DMS153 (cell line): ENCODE measurements at places on chromosomes 13 and 19.

DNA sequence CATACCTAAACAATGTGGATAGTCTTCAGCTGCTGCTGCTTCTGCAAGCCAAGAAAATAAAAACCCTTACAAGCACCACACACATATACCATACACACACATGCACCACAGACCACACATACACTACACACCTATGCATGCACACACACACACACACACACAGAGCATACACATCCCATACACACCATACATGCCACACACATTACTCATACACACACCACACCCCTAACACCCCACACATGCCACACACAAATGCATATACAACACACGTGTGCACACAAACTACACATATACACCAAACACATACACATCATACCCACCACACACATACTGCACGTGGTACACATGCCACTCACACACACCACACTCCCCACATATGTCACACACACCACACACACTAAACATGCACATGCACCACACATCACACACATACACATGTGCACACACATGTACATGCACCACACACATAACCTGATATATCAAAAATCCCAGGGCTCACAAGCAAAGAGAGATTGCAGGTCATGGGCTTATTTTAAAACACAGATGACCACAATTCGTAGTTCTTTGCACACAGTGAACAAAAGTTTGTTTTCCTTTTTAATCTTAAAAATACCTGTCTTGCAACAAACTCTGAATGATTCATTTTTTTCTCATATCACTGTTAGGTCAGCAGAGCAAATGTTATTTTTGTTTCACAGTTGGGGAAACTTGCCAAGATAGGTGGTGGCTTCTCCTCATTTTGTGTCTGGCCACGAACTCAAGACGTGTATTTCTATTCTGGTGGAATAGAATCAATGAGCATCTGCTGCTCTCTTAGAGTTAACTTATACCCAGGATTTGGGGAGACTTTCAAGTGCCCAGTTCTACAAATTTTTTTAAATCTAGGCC lies 456.6 kb downstream of the FGF9 start:
- no peak for DNase-seq

DNA sequence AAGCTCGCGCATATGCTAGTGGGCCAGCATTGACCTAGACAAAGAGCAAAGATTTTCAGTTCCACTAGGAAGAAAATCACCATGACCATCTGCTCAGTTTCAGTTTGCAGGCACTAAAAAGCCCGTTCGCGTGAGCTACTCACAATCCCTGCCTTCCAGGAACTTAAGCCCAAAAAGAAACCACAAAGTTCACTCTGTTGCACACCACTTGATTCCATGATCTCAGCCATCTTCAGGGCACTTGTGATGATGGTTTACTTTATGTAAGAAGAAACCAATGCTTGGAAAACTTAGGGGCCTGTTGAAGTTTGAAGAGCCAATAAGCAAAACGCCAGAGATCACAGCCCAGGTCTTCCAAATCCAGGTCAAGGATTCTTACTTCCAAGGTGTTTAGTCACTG lies 45.0 kb upstream of the SLC15A1 start:
- DNase-seq, result no peak

GRCh38 chr19:16600824-16601223 lies 27.2 kb downstream of the MED26 start:
- no peak for DNase-seq

DNA sequence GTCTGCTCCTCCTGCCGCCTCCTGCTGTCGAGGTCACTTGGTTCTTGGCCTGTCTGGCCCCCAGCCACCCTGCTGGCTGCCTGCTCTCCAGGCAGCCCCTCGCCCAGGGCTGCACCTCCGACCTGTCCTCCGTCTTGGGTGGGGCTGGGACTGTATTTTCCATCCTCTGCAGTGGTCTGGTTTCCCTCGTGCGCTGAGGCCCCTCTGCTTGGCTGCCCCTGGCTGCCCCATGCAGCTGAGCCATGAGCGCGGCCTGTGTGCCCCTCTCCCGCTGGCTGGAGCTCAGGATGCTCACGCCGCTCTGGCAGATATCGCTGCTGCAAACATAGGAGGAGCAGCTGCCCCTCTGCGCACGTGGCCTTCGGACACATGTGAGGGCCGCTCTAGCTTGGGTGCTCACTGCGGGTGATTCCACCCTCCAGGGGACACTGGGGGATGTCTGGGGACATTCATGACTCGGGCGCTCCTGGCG lies 14.0 kb downstream of the UHRF1 start:
- DNase-seq, result no peak

DNA sequence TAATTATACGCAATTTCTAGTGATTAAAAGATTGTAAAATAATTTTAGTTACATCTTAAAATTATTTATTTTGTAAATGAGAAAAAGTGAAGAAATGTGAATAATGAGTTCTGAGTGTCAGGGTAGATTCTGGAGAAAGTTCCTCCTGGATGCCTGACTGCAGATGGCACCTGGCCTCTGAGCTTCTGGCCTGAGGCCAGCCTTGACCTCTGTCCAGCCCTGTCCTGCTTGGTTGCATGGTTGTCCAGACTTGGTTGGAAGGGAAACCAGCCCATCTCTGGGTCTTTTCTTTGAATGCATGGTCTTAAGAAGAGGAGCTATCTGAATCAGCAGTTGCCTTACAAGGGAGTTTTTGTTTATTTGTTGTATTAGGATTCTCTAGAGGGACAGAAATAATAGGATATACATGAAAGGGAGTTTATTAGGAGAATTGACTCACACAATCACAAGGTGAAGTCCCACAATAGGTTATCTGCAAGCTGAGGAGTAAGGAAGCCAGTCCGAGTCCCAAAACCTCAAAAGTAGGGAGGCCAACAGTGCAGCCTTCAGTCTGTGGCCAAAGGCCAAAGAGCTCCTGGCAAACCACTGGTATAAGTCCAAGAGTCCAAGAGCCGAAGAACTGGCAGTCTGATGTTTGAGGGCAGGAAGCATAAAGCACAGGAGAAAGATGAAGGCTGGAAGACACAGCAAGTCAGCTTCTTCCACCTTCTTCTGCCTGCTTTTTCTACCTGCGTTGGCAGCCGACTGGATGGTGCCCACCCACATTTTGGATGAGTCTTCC lies 385.8 kb downstream of the ZNF536 start:
- DNase-seq, result no peak

GRCh38 chr19:39211731-39212374 lies 7.8 kb upstream of the SYCN start:
- no peak for DNase-seq

DNA sequence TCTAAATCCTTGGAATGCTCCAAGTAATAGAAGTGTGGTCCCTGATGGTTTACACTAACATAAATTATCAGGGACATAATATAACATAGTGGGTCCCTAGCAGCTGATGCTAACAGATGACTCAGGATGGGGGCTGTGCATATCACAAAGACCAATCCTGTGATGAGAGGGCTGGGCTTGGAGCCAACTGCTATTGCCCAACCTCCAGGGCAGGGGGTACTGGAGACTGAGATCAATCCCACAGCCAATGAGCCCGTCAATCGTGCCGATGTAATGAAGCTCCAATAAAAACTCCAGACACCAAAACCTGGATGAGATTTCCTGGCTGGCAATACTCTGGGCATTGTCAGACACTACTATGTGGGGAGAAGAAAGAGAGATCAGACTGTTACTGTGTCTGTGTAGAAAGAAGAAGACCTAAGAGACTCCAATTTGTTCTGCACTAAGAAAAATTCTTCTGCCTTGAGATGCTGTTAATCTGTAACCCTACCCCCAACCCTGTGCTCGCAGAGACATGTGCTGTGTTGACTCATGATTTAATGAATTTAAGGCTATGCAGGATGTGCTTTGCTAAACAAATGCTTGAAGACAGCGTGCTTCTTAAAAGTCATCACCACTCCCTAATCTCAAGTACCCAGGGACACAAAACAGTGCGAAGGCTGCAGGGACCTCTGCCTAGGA lies 33.4 kb downstream of the ABCC4 start:
- no peak for DNase-seq

DNA sequence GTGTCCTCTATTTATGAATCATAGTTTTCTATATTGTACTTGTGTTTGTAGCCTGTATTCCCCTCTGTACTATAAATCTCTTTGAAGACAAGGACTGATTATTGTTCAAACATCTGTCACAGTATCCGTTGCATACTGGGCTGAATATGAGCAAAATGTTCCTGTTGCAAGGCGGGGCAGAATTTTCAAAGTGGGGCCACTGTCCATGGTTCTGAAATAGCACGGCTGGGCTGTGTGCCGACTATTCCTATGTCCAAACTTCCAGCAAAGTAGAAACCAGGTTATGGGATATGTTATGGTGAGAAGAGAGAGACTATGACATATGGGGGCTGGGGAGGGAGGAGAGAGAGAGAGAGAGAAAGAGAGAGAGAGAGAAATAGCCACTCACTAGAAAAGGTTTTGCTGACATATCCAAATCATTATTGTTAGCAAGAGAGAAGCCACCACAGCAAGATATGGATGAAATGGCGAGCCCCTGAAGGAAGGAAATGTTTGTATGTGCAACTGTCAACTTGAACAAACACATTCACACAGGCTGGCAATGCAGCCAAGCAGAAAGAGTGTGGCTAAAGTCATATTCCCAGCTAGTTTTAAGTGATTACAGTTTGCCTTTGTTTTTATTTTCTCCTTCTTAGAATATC lies 107.0 kb upstream of the GPR12 start:
- DNase-seq, result no peak

DNA sequence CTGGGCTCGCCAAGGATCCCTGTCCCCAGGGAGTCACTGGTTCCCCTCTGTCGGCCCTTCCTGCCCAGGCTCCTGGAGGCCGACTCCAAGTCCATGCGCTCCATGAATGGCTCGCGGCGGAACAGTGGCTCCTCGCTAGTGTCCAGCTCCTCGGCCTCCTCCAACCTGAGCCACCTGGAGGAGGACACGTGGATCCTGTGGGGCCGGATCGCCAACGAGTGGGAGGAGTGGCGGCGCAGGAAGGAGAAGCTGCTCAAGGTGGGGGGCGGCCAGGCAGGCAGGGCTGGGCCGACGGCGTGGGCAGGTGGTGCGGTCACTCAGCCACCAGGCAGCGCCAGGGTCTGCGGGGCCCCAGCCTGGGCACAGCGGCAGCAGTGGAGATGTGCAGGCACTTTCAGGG lies 17.6 kb downstream of the EVI5L start:
- no peak for DNase-seq

GRCh38 chr13:98976338-98976737 lies 1.5 kb downstream of the DOCK9 start:
- DNase-seq, result no peak

DNA sequence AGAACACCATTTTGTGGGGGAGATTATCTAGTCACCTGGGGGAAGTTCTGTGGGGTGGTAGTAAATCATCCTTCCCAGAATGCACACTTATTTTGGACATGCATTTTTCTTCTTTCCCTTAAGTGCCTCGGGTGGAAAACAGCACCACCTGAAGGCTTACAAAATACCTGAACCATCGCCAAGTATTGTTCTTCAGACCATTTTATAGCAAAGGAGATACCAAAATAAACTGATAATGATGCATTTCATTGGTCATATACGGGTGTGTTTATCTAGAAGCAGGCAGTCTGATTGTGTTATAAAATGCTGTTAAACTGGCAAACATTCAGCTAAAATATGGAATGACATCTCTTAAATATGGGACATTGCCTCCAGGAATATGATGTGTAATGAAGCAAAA lies 1034.7 kb downstream of the SLITRK1 start:
- DNase-seq, result no peak

DNA sequence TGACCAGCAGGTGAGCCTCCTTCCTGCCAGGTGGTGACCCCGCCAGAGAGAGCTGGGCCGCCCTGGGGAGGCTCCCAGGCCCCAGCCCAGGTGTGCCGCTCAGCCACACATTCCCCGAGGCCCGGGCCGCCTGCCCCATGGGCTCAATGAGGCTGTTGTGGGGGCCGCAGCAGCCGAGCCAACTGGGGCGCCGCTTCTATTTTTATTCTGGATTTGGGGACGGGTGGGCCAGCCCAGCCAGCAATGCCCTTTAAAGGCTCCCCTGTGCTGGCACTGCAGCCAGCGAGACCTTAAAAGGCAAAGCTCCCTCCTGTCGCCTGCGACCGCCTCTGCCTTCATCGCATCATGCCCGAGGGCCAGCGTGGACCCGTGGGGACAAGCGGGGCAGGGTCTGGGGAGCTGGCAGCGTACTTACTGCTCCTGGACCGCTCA lies 17.7 kb upstream of the CRTC1 start:
- DNase-seq, result no peak

DNA sequence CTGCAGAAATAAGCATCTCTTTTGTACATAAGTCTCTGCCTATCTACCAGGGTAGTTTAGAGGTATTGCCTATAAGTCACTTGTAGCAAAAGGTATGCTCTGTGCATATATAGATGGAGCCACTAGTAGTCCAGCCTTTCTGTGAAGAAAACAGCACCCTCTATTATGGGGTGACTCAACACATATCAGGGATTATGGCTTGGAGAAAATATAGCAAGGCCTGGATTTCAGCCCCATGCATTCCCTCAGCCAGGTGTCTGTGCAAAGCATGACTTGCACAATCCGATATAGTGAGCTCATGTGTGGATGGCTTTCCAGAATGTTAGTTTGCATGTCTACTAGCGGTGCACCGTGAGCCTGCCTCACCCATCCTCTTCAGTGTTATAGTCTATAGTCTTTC lies 13.4 kb upstream of the NALCN start:
- DNase-seq, result no peak

DNA sequence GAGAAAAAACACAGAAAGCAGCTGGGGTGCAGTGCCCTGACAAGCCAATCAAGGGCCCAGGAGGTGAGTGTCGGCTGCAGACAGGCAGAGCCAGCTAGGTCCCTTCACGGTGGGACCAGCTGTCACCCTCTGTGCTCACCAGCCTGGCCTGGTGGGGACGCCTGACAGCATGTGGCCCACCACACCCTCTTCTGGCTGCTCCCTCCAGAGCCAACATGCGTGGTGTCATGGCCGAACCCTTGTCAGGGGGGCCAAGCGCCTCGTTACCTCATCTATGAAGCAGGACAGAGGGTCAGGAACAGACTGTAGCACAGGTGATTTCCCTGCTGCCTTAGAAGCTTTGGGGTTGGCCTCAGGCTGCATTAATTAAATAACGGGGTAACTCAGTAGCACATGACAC lies 40.0 kb upstream of the ISYNA1 start:
- no peak for DNase-seq

DNA sequence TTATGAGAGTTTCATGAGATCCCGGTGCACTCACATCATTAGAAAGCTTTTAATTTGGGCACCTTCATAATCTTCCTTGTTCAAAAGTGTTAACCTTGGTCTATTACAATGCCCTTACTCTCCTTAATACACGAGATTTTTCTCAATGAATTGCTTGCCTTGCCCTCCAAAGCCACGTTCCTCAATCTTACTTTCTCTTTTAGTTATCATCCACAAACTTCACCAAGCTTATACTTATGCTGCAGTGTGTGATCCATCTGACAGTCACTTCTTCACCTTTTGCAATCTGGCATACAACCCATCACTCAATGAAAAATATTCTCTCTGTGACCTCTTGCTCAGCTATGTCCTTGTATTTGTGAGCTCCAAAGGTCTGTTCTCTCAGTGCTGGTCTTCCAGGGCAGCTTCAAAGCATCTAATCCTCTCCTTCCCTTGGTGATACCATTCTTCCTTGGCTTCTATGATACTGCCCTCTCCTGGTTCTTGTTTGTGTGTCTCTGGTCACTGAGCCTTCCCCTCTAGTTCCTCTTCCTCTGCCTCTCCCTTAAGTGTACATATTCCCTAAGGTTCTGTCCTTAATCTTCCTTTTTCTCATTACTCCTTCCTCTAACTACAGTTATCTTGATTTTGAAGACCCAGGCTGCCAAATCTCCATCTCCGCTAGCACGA lies 202.2 kb upstream of the STARD13 start:
- peak; percentile 27 for DNase-seq
